Endothelial cell of umbilical vein (primary cell): ENCODE measurements at places on chromosomes 5 and 9.

DNA sequence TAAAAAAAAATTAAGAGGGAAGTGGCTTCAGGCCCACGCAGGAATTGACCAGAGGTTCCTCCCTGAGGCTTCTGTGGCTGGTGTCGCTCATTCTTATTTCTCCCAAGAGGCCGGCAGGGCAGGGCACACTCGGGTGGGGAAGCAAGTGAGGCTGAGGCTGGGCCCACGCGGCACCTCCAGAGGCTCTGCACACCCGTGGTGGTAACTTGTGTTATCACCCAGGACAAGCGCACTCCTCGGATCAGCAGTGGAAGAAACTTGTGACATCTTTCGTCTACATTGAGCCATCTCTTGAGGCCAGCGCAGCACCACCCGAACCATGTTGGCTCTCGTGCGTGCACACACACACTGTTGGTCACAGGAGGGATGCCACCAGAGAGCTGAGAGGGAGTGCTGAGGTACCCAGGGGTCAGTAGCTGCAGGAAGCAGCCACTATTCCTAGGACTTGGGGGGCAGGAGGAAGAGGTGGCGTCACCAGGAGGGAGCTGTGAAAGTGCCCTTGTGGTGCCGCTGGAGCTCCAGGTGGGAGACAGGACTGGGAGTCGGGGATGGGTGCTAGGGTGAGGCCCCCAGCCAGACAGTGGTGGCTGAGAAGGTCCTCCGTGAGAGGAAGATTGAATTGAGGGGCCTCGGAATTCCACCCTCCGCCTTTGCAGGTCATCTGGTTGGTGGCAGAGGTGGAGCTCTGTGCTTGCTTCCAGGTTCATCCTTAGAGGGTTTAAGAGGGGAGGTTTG is 6.4 kb downstream of the NDUFS6 start:
- no peak overlapping the region for H3K27ac ChIP-seq
- no peaks in the 10 kb centered on the region for H3K27me3 ChIP-seq
- no peak for DNase-seq
- H3K36me3 ChIP-seq = peaks cover 7% of the 10 kb centered on the region

DNA sequence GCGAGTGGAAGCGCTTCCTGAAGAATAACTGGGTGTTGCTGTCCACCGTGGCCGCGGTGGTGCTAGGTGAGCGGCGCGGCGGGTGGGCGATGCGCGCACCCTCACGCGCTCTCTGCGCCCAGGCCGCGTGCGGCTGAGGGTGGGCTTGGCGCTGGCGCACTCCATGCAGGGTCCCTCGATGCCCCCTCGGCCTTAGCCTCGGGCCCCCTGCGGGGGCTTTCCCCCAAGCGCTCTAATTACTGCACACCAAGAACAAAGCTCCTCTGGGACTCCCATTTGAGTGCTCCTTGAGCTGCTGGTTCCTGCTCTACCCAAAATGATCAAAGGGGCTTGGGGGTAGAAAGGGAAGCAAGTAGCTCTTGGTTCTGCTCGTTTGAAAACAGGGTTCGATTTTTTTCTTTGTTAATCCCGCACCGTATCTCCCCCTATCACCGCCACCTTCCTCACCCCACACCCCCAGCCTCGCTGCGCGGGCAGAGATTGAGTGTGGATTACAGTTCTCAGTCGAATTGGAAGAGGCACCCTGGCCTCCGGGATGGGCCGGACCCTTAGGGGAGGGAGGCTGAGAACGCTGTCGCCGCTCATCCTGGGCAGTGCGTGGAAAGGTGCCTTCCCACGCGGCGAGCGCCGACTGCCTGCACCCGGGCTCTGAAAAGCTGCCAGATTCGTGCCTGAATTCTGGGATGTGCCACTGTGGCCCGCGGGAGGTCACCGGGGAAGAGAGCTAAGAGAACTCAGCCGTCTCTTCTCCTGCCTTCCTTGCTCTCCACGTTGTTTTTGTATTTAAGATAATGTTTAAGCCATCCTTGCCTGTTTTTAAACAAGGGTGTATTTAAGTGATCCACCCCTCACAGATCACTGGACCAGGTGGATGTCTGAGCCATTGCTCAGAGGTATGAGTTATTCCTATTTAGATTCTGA is 697 bp downstream of the SLC1A1 start:
- DNase-seq = peak; percentile 25
- H3K27me3 ChIP-seq = no peaks in the 10 kb centered on the region
- peaks cover 37% of the 10 kb centered on the region for H3K4me1 ChIP-seq

- no peaks in the 10 kb centered on the region for H3K27me3 ChIP-seq
- no peaks in the 10 kb centered on the region for H3K36me3 ChIP-seq
- peak; percentile 63 for DNase-seq
- peak overlapping the region; percentile 78 for H3K4me3 ChIP-seq
- peaks cover 39% of the 10 kb centered on the region for H3K4me1 ChIP-seq
Observed at GRCh38 chr5:134846641-134846960, 833 bp downstream of the C5orf24 start.

- DNase-seq = peak; percentile 2
- no peaks in the 10 kb centered on the region for H3K36me3 ChIP-seq
- H3K4me3 ChIP-seq = no peak overlapping the region
- H3K27ac ChIP-seq = no peak overlapping the region
Observed at GRCh38 chr9:82883436-82883835, 179.5 kb downstream of the RASEF start.

- DNase-seq = no peak
- H3K4me1 ChIP-seq = peaks cover 28% of the 10 kb centered on the region
- peaks cover 38% of the 10 kb centered on the region for H3K36me3 ChIP-seq
- no peak overlapping the region for H3K27ac ChIP-seq
- H3K4me3 ChIP-seq = no peak overlapping the region
Observed at GRCh38 chr9:35743452-35743851, 5.6 kb downstream of the GBA2 start.

- H3K27ac ChIP-seq = no peak overlapping the region
- no peak for DNase-seq
- H3K27me3 ChIP-seq = no peaks in the 10 kb centered on the region
- H3K4me1 ChIP-seq = no peaks in the 10 kb centered on the region
- no peaks in the 10 kb centered on the region for H3K36me3 ChIP-seq
- no peak overlapping the region for H3K4me3 ChIP-seq
Observed at GRCh38 chr5:64807520-64807919, 38.8 kb downstream of the CWC27 start.
